ENCODE measurements at places on chromosomes 1 and 21. TPM values are rescaled to one million over a fixed set of nuclear protein-coding genes. Genes with fewer than 3 reads are reported as not detected.

DNA sequence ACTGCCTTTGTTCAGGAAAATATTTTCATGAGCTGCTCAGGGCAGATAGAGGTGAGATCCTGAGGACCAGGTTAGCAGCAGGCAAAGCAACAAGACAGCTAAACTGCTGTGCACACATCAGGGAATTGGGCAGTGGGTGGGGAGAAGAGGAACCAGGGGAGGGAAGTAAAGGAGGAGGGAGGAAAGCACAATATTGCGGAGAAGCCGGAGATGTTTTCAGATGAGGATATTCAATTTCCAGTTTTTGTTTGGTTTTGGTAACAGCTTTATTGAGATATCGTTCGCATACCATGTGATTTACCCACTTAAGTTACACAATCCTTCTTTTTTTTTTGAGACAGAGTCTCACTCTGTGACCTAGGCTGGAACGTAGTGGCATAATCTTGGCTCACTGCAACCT, 34.5 kb downstream of the EPHA10 start:
- no peak for DNase-seq

- no peak for DNase-seq
Observed at GRCh38 chr1:109635862-109636200, 16.2 kb downstream of the AMPD2 start.

GRCh38 chr1:942411-942821, 16.6 kb downstream of the NOC2L start:
- DNase-seq: no peak

GRCh38 chr1:47824716-47825115, 172.5 kb downstream of the TRABD2B start:
- DNase-seq: no peak

DNA sequence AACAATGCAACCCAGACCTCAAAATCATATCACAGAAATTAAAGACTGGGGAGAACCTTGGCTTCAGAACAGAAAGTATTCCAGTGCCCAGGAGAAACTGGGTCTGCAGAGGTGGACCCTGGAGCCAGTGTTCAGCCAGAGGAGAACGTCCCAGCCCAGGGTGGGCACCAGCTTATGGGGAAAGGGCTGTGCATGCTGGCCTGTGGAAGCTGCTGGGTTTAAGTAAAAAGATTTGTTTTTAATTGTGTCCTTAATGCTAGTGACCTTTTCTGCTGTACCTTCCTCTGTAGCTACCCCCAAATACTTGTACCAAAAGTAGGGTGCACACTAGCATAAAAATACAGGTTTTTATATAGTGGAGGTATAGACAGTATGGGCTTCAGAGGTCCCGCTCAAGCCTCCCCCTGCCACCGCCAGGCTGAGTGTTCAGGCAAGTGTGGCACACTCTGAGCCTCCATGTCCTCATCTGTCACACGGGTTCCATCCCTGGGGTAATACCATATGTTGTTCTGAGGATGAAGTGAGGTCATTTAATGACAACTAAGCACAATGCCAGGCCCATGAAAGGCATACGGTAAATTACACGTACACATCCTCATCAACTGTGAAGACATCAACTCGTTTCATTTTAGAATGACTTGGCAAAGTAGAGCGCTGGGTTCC, 47.0 kb downstream of the SLC37A1 start:
- DNase-seq: no peak

The RPAP2 gene
- 33.8 TPM for polyA plus RNA-seq

The ADAM15 gene
- polyA plus RNA-seq: 54.4 TPM

DNA sequence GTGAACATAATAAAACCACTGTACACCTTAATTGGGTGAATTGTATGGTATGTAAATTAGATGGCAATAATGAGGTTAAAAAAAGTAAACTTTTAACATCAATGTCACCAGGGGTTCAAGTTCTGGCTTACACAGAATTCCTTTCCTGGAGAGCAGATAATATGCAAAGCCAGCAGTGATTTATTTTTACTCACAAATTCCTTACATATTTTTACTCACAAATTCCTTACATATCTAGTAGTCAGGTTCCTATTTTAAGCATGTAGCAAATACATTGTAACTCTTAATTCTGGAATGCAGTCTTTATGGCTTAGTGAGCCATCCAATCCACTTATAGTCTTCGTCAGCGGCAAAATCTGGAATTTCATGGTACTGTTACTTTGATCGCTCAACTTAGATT, 1.3 kb upstream of the UBE4B start:
- DNase-seq: no peak

The PLA2G2F gene
- polyA plus RNA-seq: not detected

The KIF17 gene
- polyA plus RNA-seq: 9.3 TPM

GRCh38 chr1:40860706-40861223, 1.4 kb downstream of the CITED4 start:
- no peak for DNase-seq

DNA sequence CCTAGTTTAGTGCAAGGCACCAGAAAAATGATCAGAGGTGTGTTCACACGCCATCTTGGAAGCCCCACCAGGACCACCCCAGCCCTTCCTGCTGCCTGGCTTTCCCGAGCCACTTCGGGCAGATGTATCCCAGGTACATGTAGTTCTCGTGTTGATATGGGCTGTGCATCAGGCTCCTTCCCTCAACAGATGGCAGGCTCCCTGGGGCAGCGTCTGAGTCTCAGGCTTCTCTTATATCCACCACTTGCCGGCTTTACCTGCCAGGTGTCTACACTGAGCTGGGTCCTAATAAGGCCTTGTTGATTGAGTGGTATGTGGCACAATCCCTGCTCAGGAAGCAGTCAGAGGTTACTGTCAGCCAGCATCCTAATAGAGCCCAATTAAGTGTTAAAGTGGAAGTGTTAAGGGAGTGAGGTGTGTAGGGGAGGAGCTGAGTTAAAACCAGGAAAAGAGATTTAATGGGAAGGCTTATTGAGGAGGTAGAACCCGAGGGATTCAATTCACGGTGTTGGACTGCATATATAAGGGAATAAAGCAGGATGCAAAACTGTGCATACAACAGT, 8.5 kb downstream of the GPA33 start:
- no peak for DNase-seq

The KCNH1 gene
- polyA plus RNA-seq: 0.04 TPM

DNA sequence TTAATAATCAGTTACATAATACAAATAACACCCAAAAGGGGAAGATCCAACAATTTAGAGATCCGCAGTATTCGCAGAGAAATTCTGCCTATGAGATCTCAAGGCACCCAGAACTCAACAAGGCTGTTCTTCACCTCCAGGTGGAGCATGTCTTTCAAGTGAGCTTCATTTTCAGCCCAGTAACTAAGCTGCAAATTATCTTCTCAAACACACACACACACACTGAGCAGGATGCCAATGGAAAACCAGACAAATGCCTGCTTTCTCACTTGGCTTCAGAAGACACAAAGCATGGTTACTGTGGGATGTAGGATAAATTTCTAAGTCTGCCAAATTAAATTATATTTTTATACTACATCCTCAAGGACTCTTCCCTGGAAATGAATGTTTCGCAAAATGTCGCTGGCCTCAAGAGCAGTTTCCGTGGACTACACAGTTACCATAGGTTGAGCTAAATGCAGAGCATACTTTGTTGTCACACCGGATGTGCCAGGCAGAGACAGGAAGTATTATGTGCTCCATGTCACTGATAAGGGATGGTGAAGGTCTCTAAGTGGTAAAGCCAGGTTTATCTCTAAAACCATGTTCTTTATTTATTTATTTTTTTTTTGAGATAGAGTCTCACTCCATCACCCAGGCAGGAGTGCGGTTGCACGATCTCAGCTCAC, 30.3 kb downstream of the UBR4 start:
- DNase-seq: peak; percentile 10

The RHCE gene
- polyA plus RNA-seq: 1.1 TPM

The OR2T2 gene
- polyA plus RNA-seq: not detected

DNA sequence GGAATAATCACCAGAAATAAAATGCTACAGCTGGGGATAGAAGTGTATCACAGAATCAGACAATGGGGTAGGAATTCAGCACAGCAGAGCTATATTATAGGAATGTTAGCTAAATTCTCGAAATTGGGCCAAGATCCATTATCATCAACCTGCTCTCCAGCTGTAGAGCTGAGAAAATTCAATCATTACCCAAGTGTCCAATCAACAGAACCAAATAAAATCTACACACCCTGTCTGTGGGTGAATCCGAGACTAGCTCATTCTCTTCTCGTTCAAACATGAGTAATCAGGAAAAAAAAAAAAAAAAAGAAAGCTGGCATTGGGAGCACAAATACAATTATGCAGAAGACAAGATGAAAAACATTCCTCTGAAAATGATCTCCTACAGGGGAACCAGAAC, 119.2 kb downstream of the CDC7 start:
- no peak for DNase-seq

DNA sequence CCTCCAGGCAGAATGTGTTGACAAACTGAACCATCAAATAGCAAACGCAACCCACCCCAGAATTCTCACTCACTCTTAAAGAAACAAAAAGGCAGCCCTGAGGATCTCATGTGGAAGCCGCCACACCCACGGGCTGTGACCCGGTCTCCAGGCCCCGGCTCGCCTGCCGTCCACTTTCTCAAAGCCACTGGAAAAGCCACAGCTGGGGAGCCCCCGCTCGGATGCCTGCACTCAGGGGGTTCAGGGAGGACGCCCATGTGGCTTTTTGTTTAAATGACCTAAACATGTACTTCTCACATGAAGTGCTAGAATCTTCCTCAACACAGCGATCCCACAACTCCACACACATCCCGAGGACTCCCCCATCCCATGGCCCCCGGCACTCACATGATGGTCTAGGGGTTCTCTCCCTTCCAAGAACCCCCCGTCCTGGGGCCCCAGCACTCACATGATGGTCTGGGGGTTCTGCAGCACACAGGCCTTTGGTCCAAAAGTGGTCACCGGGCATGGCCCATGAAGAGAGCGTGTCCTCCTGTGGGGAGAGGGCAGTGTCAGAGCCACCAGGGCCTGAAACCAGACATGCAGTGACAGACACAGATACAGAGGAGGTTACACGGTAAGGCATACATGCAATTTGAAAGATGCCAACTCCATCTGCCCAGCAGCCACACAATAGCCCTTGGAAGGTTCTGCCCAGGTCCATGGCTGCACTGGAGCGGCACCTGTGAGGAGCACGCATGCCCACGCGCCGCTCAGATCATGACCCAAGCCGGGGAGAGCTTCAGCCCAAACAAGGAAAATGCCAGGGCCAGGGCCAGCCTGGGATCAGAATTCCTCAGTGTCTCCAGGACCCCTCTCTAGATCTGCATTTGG, 16.5 kb downstream of the NADK start:
- no peak for DNase-seq

The SPRR2A gene
- polyA plus RNA-seq: not detected

The KIF26B gene
- 9.3 TPM for polyA plus RNA-seq

The HP1BP3 gene
- polyA plus RNA-seq: 390 TPM

GRCh38 chr1:175155473-175155856, 37.1 kb downstream of the KIAA0040 start:
- no peak for DNase-seq

The OR4F16 gene
- polyA plus RNA-seq: not detected

The C4BPA gene
- 0.40 TPM for polyA plus RNA-seq

All from left lung (tissue), 14 donors.